Fibroblast of villous mesenchyme (primary cell): ENCODE measurements at places on chromosomes 5 and 9. TPM values are rescaled to one million over a fixed set of nuclear protein-coding genes. Genes with fewer than 3 reads are reported as not detected.
A peak's percentile ranks its signal among the peaks of the same experiment; 100 is the strongest.

Gene IL5
- not detected in 2 replicates for total RNA-seq

- DNase-seq: no peak
These were observed 224.9 kb downstream of the EBF1 start for GRCh38 chr5:158874792-158875191.

DNA sequence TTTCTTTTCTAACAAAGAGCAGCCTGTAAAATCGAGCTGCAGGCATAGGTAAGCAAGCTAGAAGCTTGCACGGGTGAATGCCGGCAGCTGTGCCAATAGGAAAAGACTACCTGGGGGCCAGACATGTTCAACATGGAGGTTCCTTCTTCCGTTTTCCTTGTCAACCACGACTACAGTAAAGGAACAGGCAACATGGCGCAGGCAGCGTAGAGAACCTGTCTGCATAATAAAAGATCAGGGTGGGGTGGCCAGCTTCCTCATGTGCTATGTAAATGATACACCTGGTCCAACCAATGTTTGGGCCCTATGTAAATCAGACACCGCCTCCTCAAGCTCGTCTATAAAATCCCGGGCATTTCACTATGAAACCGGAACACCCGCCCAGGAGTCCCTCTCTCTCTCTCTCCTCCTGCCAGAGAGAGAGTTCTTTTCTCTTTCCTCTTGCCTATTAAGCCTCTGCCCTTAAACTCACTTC is 103.8 kb upstream of the LIFR start:
- DNase-seq: no peak

DNA sequence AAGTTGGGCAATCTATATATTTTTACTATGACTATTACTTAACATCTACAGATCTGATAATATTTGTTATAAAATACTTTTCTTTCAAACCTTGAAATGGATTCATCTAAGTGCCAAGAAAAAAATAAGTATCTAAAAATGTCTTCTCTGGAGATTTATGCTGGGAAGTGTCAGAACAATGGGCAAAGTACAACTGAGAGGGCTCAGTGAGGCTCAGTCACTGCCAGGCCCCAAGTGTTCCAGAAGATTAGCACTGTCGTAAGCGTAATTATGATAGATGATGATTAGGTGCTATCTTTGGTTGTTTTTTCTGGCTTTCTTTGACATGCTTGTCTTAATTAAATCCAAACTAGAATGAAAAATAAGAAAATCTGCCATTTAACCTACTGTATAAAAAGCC is 72.2 kb upstream of the ADAMTS19 start:
- DNase-seq: no peak

Gene PCDHA8
- under 0.01 TPM in 2 replicates for total RNA-seq

- DNase-seq: peak; percentile 76
These were observed 59.2 kb downstream of the CDH18 start for GRCh38 chr5:19928562-19929421.

DNA sequence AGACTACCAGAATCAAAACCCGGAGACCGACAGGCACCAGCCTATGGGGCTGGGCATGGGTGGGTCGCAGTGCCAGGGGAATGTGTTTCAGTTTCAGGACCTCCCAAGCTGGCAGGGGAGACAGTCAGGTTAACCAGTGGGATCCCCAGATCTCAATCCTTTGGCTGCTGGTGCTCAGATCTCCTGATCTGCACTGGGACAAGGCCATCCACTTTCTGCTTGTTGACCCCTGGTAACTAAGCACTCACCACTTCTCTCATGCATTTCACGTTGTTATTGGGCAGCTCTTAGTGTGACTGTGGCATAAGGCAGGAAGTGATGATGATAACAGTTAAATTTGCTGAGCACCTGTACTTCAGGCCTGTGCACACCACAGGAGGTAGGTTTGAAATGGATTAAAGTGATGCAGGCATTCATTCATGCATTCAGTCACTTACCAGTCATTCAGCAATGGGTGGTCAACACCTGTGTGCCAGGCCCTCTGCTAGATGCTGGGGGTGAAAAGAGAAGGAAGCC is 42.1 kb upstream of the STXBP1 start:
- DNase-seq: no peak

Gene SPINK7
- total RNA-seq: not detected in 2 replicates

- DNase-seq: peak; percentile 48
These were observed 283.3 kb downstream of the TMEM167A start for GRCh38 chr5:82793808-82794419.

- DNase-seq: no peak
These were observed 335 bp downstream of the ROPN1L start for GRCh38 chr5:10441992-10442435.

Gene FYB1
- not detected in 2 replicates for total RNA-seq

- no peak for DNase-seq
These were observed 167.3 kb upstream of the FST start for GRCh38 chr5:53313145-53313544.

Gene TAS2R1
- 0.32 and 0.43 TPM in 2 replicates for total RNA-seq

DNA sequence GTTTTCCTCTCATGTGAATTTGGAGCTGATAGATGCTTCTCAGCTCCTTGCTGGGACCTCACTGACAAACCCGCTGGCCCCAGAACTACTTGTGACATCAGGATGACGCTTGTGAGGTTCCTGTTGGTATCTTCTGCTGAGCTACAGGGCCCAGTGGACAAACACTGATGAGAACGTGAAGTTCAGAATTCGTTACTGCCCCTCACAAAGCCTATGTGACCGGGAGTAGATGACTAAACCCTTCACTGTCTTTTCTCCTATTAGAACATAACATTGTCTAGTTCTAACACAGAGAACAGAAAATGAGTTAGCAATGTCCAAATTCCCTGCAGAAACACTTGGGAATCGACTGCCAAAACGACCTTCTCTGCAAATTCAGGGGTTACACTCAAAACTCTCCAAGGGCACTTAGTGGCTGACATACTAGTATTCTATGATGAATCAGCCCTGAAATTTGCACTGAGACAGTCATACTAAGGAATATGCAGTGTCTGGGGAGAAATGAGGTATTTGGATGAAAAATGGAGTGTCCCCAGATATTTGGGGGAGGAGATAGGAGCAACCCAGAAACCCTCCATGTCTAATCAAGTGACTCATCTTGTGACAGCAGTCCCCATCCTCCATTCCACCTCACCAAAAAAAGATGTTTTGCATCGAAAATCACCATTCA is 143.2 kb upstream of the TRIM32 start:
- peak; percentile 59 for DNase-seq

GRCh38 chr9:81604306-81605169 is 84.8 kb downstream of the TLE1 start:
- no peak for DNase-seq
